Stimulated activated CD4-positive, alpha-beta T cell treated with anti-CD3 and anti-CD28 coated beads, Interleukin-1b, Interleukin-23, amount 100 ng/mL, for 4 hours (primary cell): ENCODE measurements at places on chromosomes 1 and 21.

DNA sequence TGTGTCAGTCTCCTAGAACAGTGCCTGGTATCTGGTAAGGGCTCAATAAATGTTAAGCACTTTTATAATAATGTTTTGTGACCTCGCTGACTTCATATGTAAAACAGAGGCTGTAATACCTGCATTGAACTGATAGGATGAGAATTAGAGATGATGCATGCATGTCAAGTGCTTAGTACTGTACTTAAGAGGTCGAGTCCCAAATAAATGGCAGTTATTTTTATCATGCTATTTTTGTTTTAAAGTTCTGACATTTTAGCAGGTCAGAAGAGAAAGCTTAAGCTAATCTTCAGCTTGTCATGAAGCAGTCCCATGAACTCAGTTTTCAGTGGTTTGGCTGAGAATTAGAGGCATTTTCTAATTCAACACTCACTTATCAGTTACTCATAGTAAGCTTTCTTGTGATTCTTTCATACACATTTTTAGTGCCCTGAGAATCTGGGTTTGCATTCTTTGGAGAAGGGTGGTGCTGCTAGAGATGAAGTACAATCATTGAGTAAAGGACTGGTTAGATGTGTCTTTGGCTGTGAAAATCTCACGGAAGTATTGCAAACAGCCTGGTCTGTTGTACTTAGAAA lies 75.7 kb upstream of the RAVER2 start:
- DNase-seq = no peak

DNA sequence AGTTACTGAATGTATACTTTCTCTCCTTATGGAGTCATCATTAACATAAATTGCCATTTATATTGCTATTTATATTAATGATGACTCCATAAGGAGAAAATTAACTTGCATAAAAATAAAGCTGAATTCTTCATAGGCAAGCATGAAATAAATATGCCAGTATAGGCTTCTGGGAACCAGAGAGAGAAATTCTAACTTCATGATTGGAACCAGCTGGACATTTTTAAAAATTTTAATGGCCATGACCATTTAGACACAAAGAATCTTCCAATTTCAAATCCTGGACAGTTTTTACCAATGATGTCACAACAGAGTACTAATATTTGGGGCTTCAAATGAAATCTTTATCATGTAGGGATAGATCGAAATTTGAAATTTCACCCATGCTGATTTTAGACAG lies 268.7 kb downstream of the PTGER3 start:
- DNase-seq = no peak

- no peak for DNase-seq
Observed at GRCh38 chr1:231576804-231577718, 48.6 kb downstream of the TSNAX start.

- DNase-seq = no peak
Observed at GRCh38 chr1:23408797-23409290, 15.7 kb downstream of the TCEA3 start.

DNA sequence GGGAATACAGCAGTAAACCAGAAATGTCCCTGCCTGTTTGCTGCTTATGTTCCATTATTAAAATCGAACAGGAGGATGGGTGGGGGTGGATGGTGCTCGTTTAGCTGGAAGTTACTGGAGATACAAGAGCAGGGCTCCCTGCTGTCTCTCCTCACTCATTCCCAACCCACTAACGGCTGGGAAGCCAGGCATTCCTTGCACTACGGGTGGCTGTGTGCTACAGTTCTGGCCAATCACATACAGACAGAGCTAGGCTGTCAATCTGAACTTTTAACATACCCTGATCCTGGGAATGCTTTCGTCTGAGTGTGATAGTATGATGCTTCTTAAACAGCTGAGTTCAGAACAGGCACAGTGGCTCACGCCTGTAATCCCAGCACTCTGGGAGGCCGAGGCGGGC lies 7.0 kb downstream of the SIPA1L2 start:
- no peak for DNase-seq

- DNase-seq = no peak
Observed at GRCh38 chr1:56404066-56404465, 175.3 kb downstream of the PLPP3 start.

DNA sequence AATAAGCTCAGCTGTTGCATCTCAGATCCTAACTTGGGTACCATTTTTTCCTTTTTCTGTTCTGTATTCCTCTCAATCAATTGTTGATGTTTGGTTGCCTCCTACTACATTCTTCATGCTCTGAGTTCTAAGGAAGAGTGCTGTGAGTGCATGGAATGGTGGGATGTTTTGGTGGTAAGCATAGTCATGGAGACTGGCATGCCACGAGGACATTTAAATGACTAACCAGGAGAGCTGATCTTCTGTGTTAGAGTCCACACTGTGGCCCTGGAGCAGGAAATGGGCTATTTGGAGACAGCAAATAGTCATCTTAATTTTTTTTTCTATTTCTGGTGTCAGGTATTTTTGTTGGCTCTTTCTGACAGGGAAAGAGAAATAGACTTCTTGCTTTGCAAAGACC lies 69.5 kb upstream of the HSD17B7 start:
- DNase-seq = no peak

DNA sequence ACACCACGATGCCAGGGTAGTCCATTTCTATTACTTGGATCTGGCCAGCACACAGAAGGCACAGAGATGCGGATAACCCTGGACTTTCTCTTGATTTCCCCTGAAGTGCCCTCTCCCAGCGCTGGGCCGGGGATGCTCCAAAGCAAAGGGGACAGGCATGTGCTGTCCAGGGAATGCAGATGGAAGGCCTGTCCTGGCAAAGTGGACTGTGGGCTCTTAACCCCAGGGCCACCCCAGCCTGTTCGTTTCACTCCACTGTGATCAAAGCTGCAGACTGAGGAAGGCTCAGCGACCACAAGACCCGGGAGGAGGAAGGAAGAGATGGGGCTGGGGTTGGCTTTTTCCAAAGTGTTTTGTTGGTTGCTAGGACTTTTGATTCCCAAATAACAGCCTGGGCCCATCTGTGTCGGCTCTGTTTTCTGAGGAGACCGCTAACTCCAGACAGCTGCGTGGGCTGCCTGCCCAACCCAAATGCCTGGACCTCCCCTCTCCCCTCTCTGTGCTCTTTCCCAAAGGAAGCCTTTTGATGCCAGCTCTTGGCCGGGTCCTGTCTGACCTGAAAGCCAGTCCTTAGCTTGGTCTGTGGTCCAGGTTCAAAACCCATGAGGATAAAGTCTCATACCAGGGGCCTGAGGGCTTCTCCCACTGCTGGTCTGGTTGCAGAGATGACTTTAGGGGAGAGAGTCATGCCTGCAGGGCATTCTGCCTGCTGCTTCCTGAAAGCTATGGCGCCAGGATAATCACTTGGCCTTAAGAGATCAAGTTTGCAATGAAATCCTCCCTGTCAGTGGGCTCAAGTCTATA lies 119.6 kb upstream of the CD34 start:
- no peak for DNase-seq

DNA sequence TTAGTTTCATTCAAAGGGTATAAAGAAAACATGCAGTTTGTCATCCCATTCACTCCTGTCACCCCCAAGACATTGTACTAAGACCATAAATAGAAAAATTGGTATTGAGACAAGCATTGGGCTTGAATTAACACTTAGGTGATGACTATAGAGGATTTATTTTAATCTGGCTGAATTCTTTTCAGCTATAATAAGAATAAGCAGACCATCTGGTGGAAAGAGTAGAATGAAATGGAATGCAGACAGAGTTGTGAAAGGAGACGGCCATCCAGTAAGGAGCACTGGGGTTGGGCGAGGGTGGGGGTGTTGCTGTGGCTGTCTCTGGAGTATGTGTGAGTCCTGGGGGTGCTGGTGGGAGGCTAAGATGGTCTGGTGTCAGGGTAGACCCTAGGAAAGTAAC lies 125.0 kb upstream of the IVNS1ABP start:
- DNase-seq = no peak

DNA sequence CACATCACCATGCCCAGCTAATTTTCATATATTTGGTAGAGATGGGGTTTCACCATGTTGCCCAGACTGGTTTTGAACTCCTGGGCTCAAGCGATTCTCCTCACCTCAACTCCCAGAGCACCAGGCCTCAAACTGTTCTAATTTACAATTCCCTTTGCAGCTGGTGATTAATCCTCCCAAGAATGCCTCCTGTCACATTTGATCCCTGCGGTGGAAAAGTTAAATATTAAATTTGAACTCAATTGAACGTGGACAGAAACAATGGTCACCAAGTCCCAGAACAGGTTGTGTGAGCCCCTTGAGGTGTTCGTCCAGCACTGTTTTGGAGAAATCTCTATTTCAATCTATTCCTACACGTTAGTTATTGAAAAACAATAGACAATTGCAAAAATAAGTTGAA lies 2.0 kb upstream of the ANKRD35 start:
- no peak for DNase-seq

GRCh38 chr1:218636548-218636947 lies 291.4 kb downstream of the TGFB2 start:
- DNase-seq = no peak

- no peak for DNase-seq
Observed at GRCh38 chr21:31917108-31917507, 44.3 kb downstream of the HUNK start.

- no peak for DNase-seq
Observed at GRCh38 chr1:206778031-206778430, 5.7 kb upstream of the IL10 start.

GRCh38 chr1:213744780-213745179 lies 243.0 kb upstream of the PROX1 start:
- DNase-seq = no peak

GRCh38 chr1:110187139-110187890 lies 22.8 kb upstream of the KCNC4 start:
- no peak for DNase-seq

DNA sequence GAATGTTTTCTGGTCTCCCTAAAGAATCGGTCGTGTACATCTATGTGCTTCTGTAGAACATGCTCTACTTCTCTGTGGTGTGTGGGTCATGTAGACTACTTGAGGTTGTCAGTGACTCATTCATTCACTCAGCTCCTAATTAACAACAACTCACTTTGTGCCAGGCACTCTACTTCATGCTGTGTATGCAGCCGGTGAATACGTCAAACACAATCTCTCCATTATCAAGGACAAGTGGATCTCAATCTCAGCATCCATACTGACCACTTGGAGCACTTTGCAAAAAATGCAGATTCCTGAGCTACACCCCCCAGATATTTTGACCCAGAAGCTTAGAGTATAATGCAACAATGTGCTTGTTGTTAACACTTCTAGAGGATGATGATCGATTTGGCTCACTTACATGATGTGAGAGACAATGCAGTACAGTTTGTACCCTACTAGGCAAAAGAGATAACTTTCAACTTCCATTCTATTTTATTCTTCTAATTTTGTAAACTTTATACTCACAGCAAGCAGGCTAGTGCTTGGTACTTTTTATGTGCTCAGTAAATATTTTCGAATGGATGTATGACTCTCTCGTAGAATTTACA lies 508.6 kb upstream of the ADAMTS5 start:
- no peak for DNase-seq

DNA sequence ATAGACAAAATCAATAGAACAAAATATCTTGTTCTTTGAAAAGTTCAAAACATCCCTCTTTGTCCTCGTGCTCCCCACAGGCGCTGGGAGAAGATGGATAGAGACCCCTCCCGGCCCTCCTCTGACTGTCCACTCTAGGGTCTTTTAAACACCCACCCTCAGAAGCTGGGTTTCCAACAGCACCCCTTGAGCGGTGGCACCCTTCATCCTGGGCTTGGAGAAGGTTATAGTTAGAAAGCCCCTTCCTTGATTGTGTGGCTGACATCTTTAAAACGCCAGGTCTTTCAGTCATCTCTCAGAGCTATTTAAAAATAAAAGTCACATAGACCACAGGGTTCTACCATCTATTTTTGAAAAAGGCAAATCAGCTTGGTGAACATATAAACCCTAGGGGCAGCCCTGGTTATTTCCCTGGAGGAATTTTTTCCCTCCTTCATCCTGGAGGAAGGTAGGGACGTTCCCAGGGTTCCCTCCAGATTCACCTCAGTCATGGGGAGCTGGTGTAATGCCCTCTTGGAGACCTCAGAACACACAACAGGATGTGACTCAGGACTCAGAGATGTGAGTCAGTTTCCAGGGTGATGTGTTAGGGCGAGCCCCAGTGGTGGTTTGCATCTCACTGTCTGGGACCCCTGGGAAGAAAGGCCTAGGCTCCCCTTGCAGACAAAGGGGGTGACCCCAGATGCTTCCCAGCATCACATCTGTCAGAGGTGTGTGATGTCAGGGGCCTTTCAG lies 138.5 kb downstream of the CLIC6 start:
- peak; percentile 30 for DNase-seq

GRCh38 chr21:38433471-38433870 lies 64.8 kb downstream of the ERG start:
- no peak for DNase-seq

DNA sequence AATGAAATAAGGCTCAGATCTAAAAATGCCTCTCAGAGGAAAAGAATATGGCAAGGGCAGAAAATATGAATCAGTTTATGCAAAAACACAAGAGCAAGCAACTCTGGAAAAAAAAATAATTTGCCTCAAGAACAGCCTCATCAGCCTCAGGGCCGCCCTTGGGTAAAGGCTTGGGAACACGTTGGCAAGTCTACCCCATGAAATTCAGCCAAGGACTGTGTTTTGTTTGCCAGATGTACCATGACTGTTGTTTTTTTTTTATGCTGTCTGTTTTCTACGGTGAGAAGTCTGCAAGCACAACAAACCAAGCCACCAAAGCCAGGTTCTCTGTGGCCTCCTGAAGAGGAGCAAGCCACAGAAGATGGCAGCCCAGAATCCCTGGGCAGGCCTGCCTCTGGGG lies 18.0 kb downstream of the HHIPL2 start:
- DNase-seq = no peak

GRCh38 chr1:89682611-89683010 lies 49.7 kb downstream of the LRRC8C start:
- DNase-seq = no peak

- DNase-seq = no peak
Observed at GRCh38 chr1:166999075-166999474, 10.0 kb downstream of the MAEL start.

DNA sequence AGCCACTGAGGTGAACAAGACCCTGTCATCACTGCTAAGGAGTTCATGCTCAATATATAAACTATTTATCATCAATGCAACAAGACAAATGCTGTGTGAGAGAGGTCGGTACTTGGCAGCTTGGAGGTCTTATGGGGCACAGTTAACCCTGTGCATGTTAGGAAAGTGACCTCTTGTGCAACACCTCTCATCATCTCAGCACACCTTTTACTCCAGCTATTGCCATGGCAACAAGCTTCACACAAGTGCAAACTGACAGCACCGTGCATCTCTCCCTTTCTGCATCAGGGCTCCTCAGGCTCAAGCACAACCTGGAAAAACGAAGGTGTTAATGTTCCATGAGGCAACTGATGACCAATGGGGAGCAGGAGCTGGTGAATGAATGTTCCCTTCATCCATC lies 14.7 kb upstream of the MYSM1 start:
- DNase-seq = no peak

GRCh38 chr1:213464786-213465460 lies 413.9 kb downstream of the RPS6KC1 start:
- no peak for DNase-seq

- no peak for DNase-seq
Observed at GRCh38 chr1:229636042-229636441, 10.0 kb downstream of the URB2 start.

- peak; percentile 59 for DNase-seq
Observed at GRCh38 chr21:45880097-45881068, 101.2 kb upstream of the COL6A1 start.

GRCh38 chr1:180269645-180270529 lies 39.8 kb downstream of the LHX4 start:
- DNase-seq = no peak

- DNase-seq = no peak
Observed at GRCh38 chr1:245858722-245859492, 648.2 kb downstream of the SMYD3 start.

- no peak for DNase-seq
Observed at GRCh38 chr1:117068580-117068979, 8.5 kb downstream of the TTF2 start.
